NCI-H69 (cell line): ENCODE measurements at places on chromosomes 6 and 20.

GRCh38 chr6:133980168-133980567, 27.1 kb downstream of the TBPL1 start:
- peak; percentile 19 for DNase-seq

- no peak for DNase-seq
These were observed 211.0 kb upstream of the SSTR4 start for GRCh38 chr20:22824077-22824476.

GRCh38 chr20:1953621-1954020, 40.2 kb downstream of the PDYN start:
- no peak for DNase-seq

DNA sequence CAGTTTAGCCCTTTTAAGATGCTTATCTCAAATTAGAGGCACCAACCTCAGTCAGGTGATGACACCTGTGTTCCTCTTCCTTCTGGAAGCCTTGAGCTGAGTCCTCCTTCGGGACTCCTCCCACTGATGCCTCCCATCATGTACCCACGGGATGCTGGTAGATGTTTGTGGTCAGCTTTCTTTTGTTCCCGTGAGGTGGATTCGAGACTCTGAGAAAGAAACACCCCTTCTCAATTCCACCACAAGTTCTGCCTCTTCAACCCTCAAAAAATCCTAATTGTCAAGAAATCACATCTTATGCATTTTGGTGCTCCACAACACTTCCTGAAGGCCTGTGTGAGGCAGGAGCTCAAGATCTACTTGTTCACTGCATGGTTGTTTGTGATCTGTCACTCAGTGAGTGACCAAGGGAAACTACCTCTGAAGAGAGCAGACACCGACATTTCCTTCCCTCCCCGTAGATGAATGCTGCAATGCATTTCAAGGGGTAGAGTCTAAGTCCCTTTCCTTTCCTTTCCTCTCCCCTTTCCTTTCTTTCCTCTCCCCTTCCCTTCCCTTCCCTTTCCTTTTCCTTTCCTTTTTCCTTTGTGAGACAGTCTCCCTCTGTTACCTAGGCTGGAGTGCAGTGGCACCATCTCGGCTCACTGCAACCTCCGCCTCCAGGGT, 50.5 kb downstream of the PCNA start:
- no peak for DNase-seq

DNA sequence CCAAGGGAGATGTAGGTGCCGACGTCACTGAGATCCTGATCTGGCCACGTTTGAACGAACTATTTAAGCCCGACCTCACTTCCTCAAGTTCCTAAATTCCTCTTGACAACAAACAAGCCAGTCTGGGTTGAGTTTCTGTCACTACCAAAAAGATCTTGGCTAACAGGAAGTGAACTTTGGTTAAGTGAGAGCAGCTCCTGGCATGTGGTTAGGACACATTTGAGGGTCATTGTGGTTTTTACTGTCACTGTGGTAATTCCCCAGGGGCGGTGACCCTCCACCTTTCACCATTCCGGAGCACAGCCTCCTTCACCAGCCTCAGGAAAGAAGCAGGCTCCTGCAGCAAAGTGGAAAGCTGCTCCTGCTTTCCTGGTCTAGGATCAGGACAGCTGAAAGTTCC, 43.1 kb upstream of the ZNF831 start:
- DNase-seq = no peak

- DNase-seq = peak; percentile 79
These were observed 10.6 kb downstream of the PACSIN1 start for GRCh38 chr6:34476447-34476846.

GRCh38 chr6:16723826-16724225, 37.4 kb downstream of the ATXN1 start:
- peak; percentile 63 for DNase-seq

DNA sequence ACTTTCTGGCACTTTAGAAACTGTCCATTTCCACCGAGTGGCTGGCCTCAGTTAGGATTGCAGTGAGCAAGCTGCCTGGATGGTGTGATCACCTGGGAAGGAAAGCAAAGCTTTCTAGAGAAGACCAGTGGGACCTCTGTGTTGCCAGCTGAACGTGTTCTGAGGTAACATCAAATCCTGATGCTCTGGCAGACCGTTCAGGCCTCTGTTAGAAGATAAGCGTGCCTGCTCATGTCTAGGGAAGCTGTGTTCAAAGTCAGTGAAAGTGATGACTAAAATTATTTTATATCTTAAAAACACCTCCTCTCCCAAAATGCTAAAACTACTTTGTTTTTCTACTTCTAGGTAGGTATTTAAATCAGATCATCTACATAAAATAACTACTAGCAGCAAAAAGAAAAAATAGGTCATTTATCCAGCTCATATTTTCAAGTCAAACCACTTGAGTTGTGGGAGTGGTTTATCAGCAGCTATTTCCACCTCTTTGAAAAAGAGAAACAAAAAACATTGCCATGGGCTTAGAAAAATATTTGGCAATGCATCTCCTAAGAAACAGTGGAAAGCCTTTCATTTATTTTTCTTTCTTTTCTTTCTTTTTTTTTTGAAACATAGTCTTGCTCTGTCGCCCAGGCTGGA, 54.8 kb downstream of the CEP43 start:
- DNase-seq = no peak

- peak; percentile 88 for DNase-seq
These were observed 20.9 kb upstream of the POM121L2 start for GRCh38 chr6:27332692-27333641.

DNA sequence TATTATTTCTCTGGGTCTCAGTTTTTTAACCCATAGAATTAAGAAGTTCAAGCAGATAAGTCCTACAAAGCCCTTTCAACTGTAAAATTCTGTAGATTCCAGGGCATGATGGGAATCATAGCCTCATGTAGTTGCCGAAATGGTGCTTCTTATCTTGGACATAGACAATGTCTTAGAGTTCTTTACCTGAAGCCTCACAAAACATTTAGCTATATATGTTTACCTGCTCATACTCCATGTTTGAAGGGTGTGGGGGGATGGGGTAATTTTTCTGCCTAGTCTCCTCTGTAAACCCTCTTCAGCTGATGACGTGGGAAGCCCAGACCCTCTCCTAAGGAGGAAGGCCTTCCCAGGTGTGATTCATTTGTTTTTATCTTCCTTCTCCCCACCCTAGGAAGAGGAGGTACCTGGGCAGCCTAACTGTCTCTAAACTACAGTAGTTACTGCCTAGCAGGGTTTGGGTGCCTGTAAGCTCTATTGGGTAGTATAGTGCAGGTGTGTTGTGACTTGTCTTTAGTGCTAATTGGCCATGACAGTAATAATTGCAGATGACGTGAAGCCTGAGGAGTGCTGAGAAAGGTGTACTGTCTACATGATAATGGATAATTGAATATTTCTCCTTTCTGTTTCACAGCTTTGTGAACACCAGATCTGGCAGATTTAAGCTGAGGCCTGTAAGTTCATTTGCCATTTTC, 230.8 kb downstream of the TFAP2B start:
- DNase-seq = peak; percentile 99

DNA sequence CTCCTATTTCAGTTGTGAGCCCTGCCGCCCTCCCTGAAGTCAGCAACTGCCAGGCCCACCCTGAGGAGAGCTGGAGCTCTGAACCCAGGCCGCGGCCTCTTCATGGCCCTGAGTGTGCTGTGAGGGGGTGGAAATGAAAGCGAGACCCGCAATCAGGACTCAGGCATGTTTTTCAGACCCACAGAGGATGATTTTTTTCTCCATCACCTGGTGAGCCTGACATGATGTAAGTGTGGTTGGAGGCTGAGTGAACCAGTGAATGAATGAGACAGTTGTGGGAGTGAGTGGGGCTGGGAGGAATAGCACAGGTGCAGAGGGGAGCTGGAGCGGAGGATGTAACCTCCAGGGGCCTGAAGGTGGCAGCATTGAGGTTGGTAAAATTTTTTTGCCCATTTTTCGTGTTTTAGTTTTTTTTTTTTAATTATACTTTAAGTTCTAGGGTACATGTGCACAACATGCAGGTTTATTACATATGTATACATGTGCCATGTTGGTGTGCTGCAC, 18.3 kb downstream of the RAET1L start:
- peak; percentile 42 for DNase-seq

DNA sequence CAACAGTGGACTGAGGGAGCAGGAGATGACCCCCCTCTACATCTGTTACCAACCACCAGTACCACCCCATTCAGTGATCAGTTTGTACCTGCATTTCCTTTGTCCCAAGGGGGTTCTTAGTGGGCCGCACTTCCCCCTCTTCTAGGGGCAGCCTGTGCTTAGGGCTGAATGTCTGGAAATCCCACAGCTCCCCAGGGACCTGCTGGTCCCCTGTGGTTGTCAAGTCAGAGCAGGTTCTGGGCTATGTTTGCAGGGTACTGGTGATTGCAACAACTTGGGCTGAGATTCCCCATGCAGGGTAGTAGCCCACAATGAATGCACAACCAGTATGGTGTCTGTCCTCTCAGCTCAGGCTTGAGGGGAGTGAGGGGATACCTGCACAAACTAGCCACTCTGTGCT, 39.7 kb upstream of the COL10A1 start:
- no peak for DNase-seq

- DNase-seq = peak; percentile 11
These were observed 36.3 kb downstream of the FAM50B start for GRCh38 chr6:3885262-3886036.

- no peak for DNase-seq
These were observed 32.5 kb upstream of the NKAIN2 start for GRCh38 chr6:123771126-123771525.

- DNase-seq = no peak
These were observed 1.4 kb downstream of the RPRD1B start for GRCh38 chr20:38034961-38035360.

DNA sequence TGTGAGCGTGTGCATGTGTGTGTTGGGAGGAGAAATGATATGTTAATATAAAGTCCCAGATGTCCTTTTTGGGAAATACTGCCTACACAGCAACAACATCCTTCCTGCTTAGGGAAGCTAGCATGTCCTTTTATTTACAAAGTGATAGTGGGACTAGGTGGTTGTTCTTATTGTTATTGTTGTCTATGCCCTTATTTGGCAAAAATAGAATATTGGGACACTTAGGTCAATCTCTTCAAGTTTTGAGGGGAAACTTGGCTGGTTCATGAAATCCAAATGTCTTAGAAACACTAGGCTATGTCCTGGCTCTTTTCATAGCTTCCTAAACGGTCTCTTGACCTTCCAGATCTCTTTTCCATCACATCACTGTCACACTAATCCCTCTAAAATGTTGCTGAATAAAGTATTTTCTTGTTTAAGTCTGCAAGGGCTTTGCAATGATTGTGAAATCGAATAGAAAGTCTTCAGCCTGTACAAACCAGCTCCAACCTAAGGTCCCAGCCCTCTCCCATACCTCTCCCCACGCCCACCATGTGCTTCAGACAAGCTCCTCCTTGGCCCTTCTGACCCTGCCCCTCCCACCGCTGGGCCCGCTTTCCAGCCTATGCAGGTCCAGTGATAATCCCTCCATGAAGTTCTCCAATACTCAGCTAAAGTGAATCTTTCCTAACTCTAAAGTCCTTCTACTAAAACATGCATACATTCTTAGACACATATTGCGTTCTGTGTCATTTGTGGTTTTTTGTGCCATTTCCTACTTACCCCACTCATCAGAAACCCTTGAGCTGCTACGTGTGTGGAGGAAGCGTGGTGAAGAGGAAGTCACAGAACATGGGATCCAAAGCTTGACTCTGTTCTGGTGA, 205.1 kb downstream of the LY86 start:
- no peak for DNase-seq

GRCh38 chr6:101070044-101070608, 189.0 kb upstream of the ASCC3 start:
- no peak for DNase-seq

DNA sequence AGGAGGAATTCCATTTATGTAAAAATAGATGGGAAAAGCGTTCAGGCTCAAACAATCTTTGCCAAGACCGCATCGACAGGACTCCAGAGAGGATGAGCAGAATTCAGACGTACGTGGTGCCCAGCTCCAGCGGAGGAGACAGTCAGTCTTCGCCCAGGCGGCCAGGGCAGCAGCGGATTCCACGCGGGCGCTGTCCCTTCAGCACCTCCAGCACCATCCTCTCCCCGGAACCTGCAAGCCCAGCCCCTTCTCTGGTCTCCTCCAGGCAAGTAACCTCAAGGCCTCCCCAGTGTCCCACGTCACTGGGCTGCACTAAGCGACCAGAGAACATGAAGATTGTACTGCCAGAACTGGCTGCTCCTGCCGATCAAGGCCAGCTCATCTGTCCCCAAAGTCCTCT, 2.8 kb upstream of the KCNQ2 start:
- DNase-seq = no peak

DNA sequence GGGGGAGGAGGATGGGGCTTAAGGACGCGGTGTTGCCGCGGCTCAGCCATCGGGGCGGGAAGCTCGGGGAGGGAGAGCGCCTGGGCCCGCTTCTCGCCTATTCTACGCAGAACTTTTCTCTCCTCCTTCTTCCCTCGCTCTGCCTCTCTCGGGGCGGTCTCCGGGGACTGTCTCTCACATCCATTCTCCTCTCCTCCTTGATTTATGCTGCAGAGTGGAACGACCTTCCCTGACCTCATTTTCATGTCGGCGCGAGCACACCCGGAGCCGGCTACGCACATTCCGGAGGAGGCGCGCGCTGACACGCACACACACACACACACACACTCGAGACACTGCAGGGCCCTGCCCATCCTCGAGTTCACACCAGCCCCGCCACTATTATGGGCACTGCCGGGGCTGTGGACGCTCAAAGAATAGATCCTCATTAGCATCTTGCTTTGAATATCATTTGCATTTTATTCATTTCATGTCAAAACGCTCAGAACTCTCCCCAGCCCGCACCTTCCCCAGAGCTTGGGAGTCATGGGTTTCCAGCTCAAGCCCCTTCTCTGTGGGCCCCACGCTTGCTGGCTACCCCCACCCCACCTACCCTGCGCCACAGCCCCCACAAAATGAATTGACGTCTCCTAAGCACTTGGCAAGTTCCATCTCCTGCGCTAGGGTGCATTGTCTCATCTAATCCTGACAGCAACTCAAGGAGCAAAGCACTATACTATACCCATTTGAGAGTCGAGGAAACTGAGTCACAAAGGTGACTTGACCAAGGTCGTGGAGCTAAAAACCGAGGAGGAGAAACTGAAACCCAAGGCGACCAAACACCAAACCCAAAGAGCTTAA, 36.8 kb downstream of the NCR2 start:
- peak; percentile 59 for DNase-seq

DNA sequence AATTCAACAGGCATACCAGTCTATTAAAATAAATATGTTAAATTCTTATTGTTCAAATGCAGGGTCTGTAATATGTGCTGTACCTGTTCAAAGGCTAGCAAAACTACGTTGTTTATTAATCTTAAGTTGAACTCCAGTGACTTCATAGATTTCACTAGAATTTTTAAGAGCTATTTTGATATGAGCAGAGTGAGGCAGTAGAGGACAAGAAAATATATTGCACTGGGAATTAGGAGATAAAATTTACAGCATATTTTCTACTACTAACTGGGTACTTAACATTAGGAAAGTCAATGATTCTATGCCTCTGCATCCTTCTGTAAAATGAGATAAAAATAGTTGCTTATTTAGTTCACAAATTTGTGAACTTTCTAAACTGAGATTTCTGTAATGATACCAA, 162.2 kb upstream of the BMP5 start:
- no peak for DNase-seq
